ENCODE measurements at places on chromosomes 6 and 20. TPM values are rescaled to one million over a fixed set of nuclear protein-coding genes. Genes with fewer than 3 reads are reported as not detected.

Gene ID4
- not detected for total RNA-seq

Gene NKAIN2
- not detected for total RNA-seq

- no peak within 1 kb of the TSS for H3K27ac ChIP-seq
- DNase-seq = no peak
- H3K4me1 ChIP-seq = no peaks in the 10 kb centered on the region
- H3K4me3 ChIP-seq = no peak within 1 kb of the TSS
- no peaks in the 10 kb centered on the region for H3K36me3 ChIP-seq
- H3K27me3 ChIP-seq = no peaks in the 10 kb centered on the region
Observed at GRCh38 chr6:65707126-65707826, at the start of gene EYS. TSS of gene EYS (minus strand) at chr6:65707226. CDS start at chr6:65495410, 211,816 bp downstream.

DNA sequence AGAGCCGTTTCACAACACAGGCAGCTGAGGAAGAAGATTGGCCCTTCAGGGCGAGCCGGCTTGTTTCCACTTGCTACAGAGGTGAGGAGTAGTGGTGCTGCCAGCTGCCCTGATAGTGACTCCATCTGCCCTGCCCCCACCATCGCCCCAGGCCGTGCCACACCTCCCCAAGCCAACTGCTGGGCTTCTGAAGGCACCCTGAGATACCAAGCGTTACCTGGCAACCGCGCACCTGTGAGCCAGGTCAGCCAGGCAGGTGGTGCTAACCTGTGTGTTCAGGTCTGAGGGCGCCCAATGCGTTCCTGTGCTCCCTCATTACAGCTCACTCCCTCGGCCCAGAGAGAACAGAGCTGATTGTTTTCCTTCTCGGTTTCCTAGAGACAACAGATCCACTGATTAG, 299.1 kb upstream of the ID4 start:
- no peaks in the 10 kb centered on the region for H3K4me1 ChIP-seq
- H3K27me3 ChIP-seq = no peaks in the 10 kb centered on the region
- no peak overlapping the region for H3K27ac ChIP-seq
- no peak for DNase-seq
- no peak overlapping the region for H3K4me3 ChIP-seq
- no peaks in the 10 kb centered on the region for H3K36me3 ChIP-seq

DNA sequence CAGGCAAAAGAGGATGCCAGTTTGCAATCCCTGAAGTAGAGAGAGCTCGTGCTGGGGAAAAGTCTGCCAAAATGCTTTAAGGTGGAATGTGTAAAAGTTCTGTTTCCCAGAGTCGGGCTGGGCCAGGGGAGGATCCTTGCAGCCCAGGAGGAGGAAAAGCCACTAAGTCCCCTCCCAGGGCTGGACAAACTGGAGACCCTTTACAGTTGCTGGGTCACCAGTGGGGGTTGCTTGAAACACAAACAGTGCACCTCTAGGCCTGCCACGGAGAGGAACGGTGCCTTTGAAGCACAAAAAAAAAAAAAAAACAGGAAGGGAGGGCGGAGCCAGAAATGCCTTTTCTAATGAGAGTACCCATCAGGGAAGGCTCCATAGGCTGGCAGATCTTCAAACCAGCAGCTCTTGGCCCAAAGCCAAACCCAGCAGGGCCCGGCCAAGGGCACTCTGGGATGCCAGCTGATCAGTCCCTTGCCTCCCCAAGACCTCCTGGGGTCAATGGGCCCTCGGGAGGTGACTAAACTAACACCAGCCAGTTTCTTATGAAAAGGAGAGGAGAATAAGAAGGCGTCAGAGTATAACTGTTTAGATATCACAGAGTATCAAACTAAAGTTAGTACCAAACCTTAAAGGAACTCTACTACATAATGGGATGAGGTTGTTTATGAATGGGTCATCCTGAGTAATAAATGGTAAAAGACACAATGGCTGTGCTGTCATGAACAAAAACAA, 23.7 kb downstream of the HLA-A start:
- no peaks in the 10 kb centered on the region for H3K36me3 ChIP-seq
- H3K27me3 ChIP-seq = no peaks in the 10 kb centered on the region
- peak overlapping the region; percentile 74 for H3K27ac ChIP-seq
- no peak for DNase-seq
- peak overlapping the region; percentile 46 for H3K4me3 ChIP-seq
- H3K4me1 ChIP-seq = peaks cover 26% of the 10 kb centered on the region

GRCh38 chr20:44211177-44212039, 837 bp upstream of the OSER1 start:
- peak; percentile 14 for DNase-seq
- peaks cover 33% of the 10 kb centered on the region for H3K4me1 ChIP-seq
- H3K4me3 ChIP-seq = peak overlapping the region; percentile 78

DNA sequence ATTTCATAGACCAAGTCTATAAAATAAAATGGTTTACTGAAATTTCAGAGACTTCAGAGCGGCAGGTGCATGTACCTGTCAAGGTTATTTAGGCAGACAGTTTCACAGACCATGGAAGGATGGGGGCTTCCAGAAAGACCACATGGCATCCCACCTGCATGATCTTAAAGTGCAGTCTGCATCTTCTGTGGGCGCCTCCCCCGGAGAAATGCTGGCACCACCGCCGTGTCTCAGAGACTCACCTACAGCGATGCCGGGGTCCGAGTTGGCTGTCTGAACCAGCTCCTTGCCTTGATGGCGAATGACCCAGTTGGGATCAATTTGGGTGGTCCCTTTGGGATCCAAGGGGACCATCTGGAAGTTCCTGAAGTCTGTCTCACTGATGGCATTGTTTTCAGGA, 30.6 kb downstream of the THBS2 start:
- H3K4me3 ChIP-seq = no peak overlapping the region
- no peaks in the 10 kb centered on the region for H3K27me3 ChIP-seq
- H3K27ac ChIP-seq = no peak overlapping the region
- H3K4me1 ChIP-seq = no peaks in the 10 kb centered on the region
- no peaks in the 10 kb centered on the region for H3K36me3 ChIP-seq

- H3K27ac ChIP-seq = no peak overlapping the region
- peaks cover 32% of the 10 kb centered on the region for H3K27me3 ChIP-seq
- no peaks in the 10 kb centered on the region for H3K36me3 ChIP-seq
- H3K4me3 ChIP-seq = no peak overlapping the region
- DNase-seq = no peak
- H3K4me1 ChIP-seq = no peaks in the 10 kb centered on the region
Observed at GRCh38 chr20:4603724-4604123, 118.0 kb upstream of the PRND start.

All from T-cell (primary cell).